Activated T-cell treated with anti-CD3 and anti-CD28 coated beads, Interleukin-2, amount 50 U/mL, for 4 hours (primary cell): ENCODE measurements at places on chromosomes 7 and 10.
A peak's percentile ranks its signal among the peaks of the same experiment; 100 is the strongest.

DNA sequence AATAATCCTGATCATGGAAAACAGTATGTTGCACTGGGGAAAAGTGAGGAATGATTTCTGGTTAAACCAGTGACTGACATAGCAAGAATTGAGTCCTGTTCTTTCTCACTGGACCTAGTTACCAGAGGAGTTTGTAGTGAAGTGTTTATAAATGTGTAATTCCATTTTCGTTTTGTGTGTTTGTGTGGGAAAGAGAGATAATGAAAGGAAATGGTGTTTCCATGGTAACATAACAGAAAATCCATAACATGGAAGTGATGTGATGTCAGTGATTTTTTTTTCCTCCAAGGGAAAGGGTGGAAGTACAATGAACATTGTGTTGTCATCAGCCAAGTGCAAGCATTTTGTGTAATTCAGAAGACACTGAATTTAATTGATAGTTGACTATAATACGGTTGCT lies 283.9 kb downstream of the PLXDC2 start:
- DNase-seq, result no peak

- no peak for DNase-seq
Measured at GRCh38 chr7:18320971-18321567, 174.5 kb upstream of the HDAC9 start.

DNA sequence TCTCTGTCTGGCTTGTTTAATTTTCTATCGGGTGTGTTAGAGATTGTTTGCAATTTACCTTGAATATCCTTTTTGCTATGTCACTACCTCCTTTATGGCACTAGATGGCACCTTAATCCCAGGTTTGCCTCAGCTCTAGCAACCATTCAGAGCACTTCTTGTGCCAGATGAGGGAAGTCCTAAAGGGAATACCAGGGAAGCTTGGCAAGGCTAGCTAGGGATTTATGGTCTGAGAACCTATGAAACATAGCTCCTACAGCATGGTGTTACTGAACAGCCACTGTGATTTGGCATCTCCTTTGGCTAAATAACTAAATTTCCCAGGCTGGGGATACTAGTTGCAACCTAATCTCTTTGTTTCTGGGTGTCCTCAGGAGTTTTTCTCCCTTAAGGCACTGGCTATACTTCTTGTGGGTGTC lies 69.0 kb upstream of the VOPP1 start:
- peak; percentile 14 for DNase-seq

- no peak for DNase-seq
Measured at GRCh38 chr10:85667638-85668233, 698.9 kb downstream of the GRID1 start.

DNA sequence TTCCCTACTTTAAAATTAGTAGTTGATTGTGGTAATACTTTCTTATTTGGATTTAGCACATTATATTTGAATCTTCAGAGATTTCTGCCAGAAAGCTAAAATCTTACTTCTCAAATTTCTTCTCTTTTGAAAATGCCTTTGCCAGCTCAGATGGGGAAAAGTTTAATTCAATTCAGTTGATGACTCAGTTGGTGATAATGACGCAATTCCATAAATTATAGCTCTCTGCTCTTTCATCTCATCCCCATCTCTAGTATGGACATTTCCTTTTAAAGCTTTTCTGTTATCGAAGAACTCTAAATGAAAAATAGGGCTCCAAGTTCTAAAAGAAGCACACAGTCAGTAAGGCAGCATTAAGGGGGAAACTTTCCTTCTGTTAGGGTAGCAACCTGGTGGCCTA lies 25.5 kb downstream of the RNLS start:
- no peak for DNase-seq

- DNase-seq, result no peak
Measured at GRCh38 chr7:157570531-157571200, 233.9 kb downstream of the DNAJB6 start.

GRCh38 chr10:68594405-68594804 lies 34.3 kb downstream of the TET1 start:
- no peak for DNase-seq

DNA sequence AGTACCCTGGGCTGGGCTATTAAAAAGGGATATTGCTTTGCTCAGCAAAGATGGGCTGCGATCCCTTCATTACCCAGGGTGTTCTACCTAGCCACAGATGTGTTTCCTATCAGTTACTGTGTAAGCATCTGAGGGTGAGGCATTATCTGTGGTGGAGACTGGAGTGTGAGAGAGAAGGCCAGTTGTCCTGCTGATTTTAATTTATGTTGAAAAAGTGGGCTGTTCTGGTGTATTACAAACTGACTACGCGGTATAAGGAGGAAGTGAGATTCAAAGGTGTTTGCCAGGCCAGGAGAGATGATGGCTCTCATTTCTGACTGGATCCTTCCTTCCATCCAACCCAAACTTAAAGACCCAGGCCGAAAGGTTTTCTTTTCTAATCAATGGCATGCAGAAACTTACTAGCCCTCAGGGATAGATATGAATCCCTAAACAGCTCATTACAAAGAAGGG lies 7.6 kb downstream of the TCF7L2 start:
- DNase-seq, result no peak

DNA sequence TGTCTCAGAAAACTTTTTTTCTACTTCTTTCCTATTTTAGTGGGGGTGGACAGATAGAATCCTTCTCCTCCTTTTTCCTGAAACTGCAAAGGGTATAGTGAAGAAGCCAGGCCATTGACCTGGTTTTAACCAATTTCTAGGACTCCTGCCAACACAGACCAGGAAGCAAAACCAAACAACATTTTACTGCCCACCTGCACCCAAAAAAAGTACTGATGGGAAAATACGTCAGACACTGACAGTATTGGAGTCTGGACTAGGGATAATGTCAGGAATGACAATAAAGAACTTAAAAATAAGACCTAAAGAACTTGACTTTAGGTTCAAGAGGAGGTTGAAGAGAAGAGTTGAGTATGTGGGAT lies 5.0 kb upstream of the STEAP4 start:
- no peak for DNase-seq

DNA sequence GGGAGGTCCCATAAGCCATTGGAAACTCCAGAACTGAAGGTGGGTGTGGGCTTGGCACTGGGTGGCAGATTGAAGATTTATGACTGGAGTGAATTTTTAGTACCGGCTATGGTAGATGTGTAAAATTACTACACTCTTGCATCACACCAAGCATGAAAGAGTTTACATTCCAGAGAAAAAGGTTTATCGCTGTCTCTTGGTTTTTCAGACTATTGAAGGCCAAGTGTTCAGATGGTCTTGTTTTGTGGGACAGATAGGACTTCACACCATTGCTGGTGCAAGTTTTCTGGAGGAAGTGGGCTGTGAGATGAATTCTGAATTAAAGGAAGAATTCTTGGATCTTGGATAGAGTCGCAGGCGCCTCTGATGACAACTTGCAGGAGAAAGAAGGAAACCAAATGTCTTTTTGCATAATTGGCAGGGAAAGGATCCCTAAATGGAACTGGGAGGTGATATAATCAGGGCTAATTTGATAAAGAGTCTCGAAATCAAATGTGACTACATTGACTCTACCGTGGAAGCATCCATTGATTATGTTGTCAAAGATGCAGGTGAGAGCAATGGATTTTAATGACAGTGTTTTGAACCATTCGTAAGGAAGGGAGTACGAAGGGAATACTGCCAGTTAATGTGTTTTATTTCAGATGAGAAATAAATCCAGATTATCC lies 14.2 kb upstream of the NMT2 start:
- DNase-seq, result no peak

- no peak for DNase-seq
Measured at GRCh38 chr7:121305109-121305508, 23.7 kb upstream of the WNT16 start.

- DNase-seq, result no peak
Measured at GRCh38 chr7:13829914-13830900, 159.3 kb downstream of the ETV1 start.

DNA sequence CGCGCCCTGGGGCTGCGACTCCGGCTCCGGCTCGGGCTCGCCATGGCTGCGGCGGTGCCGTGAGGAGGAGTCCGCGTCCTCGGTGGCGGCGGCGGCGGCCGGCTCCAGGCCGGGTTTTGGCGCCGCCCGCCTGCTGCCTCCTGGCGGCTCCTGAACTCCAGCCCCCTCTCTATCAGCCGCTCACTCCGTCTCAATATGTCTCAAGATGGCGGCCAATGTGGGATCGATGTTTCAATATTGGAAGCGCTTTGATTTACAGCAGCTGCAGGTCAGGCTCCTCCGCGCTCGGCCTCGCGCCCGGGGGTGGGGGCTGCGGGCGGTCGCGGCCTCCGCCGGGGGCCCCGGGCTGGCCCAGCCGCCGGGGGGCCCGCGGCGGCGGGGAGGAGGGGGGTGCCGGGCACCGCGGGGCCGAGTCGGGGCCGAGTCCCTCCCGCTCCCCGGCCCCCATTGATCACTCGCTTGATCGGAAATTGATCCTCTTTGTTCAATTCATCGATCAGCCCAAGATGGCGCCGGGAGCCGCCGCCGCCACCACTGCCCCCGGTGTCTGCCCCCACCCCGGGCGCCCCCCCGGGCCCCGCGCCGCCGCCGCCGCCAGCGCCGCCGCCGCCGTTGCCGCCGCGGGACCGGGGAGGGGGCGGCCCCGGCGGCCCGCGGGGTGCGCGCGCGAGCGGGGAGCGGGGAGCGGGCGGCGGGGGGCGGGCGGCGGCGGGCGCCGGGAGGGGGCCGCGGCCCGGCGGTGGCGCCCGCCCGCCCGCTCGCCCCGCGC lies 1.4 kb upstream of the CUX1 start:
- peak; percentile 59 for DNase-seq

- DNase-seq, result no peak
Measured at GRCh38 chr10:119981826-119982225, 89.3 kb downstream of the SEC23IP start.

GRCh38 chr10:99784016-99784726 lies 1.7 kb downstream of the ABCC2 start:
- DNase-seq, result no peak

GRCh38 chr10:77791506-77791905 lies 135.0 kb downstream of the DLG5 start:
- DNase-seq, result no peak

DNA sequence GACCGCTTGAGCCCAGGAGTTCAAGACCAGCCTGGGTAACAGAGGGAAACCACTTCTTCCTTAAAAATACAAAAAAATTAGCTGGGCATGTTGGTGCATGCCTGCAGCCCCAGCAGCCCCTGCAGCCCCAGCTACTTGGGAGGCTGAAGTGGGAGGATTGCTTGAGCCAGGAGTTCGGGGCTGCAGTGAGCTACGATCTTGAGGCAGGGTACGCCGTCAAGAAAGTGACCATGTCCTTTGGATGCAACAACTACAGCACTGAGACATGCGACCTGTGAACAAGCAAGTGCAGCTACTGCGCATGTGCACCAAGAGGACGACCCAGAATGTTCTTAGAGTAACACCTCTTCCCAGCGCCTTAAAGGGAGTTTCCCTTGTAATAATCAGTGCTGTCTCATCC lies 66.6 kb upstream of the ZNF479 start:
- no peak for DNase-seq

DNA sequence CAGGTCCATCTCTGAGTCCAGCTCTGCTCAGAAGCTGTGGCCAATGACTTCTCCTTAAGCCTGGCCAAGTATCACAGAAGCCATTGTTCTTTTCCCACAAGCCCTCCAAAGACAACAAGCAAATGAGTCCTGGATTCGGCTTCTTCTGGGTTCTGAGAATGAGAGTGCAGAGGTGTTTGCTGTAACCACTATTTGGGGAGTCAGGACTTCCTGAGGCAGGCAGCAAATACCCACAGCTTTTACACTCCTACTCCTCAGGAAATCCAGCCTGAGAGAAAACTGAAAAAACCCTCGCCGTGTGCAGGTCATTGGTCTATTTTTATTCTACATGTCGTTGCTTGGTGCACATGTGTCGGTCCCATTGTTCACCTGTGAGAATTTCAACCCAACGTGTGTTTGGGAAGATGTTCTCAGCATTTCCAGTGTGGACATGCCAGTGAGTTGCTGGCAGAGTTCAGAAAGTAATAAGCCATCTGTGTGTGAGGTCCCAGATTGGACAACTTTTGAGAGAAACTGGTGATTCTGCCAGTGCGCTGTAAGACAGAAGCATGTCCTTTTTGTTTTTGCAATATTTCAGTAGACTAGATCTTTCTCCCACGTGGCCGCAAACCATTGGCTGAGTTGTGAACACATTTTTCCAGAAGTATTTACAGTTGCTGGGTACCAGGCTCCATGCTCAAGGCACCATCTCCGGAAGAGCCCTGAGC lies 121.6 kb upstream of the LYZL2 start:
- DNase-seq, result no peak

DNA sequence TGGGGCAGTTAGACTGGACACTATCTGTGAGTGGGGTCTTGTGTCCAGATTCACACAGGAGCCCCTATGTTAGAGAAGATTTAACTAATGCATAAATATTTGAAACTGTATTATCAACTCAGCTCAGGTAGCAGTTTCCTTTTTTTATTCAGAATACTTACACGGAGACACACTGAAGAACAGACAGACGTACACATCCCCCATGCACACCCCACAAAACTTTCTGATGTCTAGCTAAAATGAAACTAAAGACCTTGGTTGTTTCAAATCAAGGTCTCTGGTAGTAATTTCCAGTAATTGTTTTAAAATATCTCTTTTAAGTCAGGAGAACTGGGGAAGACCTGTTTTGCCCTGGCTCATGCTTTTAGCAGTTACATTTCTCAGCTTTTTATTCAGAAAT lies 55.7 kb upstream of the PRKCQ start:
- no peak for DNase-seq

DNA sequence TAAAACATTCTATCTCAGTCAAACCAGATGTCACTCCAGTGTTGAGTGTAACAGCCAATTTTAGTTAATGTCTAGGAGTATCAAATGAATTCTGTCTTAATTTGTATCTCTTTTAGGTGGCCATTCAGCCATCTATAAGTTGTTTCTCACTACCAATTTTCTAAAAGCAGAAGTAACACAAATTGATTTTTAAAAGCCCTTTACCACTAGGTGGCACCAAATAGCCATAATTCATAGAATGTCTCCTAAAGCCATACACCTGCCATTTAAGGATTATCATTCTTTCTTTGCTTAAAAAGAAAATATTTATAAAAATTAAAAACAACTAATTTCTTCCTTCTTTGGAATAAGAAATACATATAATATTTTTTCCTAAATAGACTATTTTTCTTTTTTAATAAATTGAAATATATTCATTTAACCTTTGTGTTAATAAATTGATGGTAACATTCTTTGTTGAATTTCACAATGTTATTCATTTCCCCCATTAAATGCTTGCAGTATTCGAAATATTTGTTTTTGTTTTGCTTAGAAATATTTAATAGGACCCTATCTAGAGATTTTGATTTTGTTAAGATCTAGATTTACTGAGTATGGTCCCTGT lies 107.8 kb upstream of the PPP1R3A start:
- DNase-seq, result no peak

DNA sequence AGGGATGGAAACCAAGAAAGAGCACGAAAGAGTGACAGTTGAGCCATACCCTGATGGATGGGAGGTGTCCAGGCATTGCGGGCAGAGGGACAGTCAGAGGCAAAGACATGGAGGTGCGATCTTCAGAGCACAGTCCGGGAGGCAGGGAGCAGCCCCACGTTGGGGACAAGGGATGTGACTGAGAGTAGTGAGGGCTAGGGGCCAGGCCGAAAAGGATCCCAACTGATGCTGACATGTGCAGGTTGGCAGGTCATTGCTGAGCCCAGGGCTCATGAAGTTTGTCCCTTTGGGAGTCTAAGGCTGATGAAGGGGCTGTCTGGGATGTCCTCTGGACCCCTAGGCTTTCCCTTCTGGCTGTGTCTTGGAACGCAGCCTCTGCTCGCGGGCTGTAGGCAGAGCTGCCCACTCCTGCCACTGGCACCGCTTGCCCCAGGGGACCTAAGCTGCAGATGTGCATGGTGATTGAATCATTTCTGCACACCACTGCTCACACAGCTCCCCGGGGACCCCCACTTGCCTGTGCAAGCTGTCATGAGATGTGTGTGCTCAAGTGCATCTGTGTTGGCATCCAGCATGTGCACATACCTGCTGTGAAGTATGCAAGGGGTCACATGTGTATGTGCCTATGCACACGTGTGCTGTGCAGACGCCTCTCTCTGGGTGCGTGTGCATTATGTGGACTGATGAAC lies 125.1 kb downstream of the ZMIZ1 start:
- no peak for DNase-seq
